ENCODE measurements at places on chromosomes 12 and 14.

DNA sequence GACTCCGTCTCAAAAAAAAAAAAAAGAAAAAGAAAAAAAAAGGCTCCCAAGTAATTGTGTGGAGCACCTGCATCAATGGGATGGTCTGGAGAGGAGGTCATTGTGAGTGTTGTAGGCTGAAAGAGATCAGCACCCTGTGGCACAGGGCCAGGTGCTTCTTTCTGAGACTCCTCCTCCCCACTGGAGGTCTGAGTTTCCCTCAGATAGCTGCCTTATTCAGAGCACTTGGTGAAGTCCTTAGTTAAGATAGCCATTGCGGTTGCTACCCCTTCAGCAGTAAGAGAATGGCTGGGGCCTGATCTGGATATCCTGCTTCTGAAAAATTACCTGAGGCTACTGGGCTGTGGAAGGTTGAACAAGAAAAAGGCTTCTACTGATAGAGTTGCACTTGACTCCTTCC lies 69.8 kb downstream of the ANO6 start:
- DNase-seq: no peak

GRCh38 chr12:95237315-95237714 lies 19.7 kb downstream of the VEZT start:
- DNase-seq: no peak

GRCh38 chr12:124684971-124685688 lies 117.7 kb upstream of the NCOR2 start:
- DNase-seq: no peak

GRCh38 chr12:50240792-50241114 lies 42.6 kb downstream of the LIMA1 start:
- DNase-seq: no peak

GRCh38 chr12:132517740-132518100 lies 27.8 kb downstream of the FBRSL1 start:
- no peak for DNase-seq

GRCh38 chr12:96368233-96368632 lies 32.0 kb downstream of the CDK17 start:
- DNase-seq: no peak
